ENCODE measurements at places on chromosomes 4 and X.

DNA sequence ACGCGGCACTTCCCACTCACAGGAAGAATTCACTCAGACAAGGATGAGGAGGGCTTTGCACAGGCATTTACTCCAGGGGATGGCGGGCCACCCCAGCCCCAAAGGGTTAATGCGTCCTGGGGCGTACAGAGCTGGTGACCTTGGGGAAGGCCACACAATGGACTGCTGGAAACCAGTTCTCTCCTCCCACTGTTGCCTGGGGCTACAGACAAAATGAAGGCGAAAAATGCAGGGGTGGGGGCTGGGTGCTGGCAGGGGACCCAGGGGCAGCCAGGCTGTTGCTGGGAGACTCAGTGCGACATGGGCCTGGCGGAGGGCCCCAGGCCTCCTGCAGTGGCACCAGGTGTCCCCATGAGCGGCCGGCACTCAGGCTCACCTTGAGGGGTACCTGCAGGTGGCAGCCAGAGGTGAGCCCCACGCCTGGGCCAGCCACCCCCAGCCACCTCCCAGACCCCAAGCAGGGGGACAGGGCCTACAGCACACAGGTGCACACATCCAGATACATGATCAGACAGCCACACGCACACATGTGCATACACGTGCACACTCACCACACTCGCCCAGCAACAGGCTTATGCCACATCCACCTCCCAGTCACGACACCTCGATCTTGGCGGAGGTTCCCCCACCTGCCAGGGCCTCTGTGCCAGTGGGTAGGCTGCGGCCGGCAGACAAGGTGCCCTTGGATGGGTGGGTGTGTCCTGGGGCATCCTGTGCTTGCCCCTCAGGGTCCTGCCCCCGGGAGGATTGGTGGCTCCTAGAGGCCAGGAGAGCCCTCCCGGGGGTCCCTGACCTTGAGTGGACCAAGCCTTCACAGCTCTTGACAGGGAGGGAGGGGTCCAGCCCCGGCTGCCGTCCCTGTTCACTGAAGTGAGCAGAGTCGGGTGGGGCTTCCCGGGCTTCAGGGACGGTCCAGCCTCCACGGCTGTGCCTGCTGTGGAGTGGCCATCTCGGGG, 13.1 kb downstream of the NAT8L start:
- DNase-seq: no peak

- no peak for DNase-seq
Observed at GRCh38 chrX:15336023-15336413, 695 bp upstream of the PIGA start.

DNA sequence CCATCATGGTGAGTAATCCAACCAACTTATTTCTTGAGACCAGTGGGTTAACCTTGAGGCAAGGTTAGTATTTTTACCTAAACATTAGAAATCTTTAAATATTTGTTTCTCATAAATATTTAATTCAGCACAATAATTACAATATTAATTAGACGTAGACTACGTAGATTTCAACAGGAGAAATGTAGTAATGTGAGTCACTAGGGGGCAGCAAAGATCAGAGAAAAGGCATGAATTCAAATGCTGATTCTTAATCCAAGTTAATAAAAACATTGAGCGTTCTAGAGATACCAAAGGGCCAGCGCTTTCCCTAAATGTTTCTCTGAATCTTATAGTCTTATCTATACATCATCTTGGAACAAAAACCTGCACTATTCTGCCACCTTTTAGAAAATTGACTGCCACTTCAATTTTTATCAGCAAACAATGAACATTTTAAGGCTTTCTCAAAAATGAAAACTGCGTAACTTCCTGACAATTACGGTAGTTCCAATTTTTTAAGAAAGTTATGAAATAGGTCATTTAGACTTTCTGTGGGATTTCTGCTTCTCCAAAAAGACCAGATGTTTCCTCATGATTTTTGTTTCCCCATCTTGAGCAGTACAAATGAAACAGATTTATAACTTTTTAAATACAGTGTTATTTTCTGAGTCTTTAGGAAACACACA, 180.7 kb downstream of the GASK1B start:
- DNase-seq: peak; percentile 57

GRCh38 chr4:13244444-13244843, 239.7 kb downstream of the RAB28 start:
- DNase-seq: no peak

DNA sequence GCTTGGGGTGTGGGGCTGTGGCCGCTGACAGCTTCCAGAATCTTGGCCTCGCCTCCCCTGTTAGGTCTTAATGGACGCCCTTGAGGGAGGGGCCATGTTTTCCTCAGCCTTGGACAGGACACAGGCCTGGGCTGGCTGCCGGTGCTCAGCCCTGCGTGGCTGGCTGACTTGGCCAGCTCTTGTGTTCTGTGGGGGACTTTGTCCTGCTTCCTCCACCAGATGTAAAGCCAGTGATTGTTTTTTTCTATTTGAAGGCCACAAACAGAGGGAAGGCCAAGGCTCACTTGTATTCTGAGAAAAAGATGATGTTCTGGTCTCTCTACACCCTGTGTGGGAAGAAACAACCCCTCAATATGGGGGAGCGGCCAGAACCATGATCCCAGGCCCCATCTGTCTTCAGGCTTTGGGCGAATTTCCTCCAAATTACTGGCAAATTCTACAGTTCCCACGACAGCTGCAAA, 71.3 kb downstream of the HTRA3 start:
- DNase-seq: no peak

- DNase-seq: no peak
Observed at GRCh38 chrX:38220415-38221390, at the start of gene SRPX. SRPX (minus strand) TSS chrX:38220871; CDS start chrX:38220792, 79 bp downstream.

DNA sequence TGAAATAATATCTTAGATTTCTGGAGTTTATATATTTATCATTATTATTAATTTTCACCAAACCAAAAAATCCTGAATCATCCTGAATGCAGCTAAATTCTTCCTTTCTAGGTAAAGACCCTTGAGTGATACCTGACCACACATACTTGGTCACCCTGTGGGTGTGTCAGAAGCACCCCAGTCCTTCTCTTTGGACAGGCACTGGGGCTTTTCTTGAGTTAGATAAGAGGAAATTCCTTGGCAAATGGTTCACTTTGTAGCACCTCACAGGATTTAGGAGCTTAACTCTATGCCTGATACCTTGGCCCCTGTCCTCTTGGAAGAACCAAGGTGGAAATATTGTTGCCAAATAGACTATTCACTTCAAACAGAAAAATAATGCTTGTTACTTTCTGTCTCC, 69.6 kb upstream of the PNPLA4 start:
- DNase-seq: no peak

DNA sequence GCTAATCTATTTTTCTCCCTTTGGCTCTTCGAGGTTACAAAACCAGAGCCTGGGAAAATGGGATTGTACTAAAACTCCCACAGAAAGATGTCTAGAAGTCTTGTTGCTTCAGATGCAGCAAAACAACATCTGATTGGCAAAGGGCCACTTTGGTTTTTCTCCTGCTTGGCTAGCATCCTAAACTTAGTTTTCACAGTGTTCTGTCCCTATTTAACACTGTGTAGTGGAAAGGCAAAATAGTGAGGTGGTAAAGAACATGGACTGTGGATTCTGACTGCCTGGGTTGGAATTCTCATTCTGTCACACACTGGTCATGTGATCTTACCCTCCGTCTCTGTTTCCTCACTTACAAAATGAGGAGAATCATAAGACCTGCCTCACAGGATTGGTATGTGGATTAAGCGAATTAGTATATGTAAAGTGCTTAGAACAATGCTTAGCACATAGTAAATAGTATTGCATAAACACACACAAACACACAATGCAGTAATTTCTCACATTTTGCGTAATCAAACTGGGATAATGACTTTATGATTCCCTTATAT, 23.5 kb downstream of the TIGD2 start:
- peak; percentile 76 for DNase-seq

GRCh38 chr4:60365176-60365575, 835.0 kb upstream of the ADGRL3 start:
- DNase-seq: no peak

DNA sequence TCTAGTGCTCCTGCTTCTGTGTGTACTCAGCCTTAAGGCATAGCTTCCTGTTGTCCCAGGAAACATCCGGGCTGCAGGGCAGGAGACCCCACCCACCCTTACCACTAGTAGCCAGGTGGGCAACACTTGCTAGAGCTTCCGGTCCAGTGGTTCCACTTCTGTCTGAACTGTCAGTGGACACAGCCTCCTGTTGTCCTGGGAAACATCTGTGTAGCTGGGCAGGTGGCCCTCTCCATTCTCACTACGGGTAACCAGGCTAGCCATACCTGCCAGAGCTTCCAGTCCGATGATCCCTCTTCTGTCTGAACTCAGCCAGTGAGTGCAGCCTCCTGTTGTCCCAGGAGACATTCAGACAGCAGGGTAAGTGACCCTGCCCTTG, 372.2 kb downstream of the INPP4B start:
- no peak for DNase-seq

DNA sequence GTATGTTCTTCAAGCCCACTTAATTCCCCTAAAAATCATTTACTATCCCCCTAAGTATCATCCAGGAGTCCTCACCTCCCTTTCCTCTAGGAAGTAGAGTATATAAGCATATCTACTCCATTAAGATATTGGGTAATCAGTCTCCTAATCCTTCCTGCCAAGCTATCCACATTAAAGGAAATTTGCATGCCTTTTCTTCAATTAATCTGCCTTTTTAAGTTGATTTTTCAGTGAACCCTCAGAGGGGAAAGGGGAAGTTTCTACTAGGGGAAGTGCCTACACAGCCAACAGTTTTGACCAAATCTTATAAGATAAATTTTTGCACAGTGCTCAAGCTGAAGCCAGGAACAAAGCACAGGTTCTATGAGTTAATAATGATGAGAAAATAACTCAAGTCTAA, 222.8 kb downstream of the NLGN4X start:
- no peak for DNase-seq

GRCh38 chr4:47913861-47914219, 543 bp downstream of the NFXL1 start:
- DNase-seq: no peak

GRCh38 chr4:52825460-52826090, 36.5 kb upstream of the RASL11B start:
- no peak for DNase-seq

- no peak for DNase-seq
Observed at GRCh38 chr4:8319061-8319460, 49.5 kb downstream of the HTRA3 start.

- DNase-seq: peak; percentile 73
Observed at GRCh38 chr4:107283587-107284559, 247.8 kb upstream of the DKK2 start.

Measured in smooth muscle cell of the brain vasculature (primary cell).